ENCODE measurements at places on chromosomes 12 and 14.

- DNase-seq: no peak
Measured at GRCh38 chr14:35213869-35214387, 78.3 kb upstream of the PSMA6 start.

GRCh38 chr12:41980390-41980789 is 164.3 kb downstream of the GXYLT1 start:
- DNase-seq: no peak

DNA sequence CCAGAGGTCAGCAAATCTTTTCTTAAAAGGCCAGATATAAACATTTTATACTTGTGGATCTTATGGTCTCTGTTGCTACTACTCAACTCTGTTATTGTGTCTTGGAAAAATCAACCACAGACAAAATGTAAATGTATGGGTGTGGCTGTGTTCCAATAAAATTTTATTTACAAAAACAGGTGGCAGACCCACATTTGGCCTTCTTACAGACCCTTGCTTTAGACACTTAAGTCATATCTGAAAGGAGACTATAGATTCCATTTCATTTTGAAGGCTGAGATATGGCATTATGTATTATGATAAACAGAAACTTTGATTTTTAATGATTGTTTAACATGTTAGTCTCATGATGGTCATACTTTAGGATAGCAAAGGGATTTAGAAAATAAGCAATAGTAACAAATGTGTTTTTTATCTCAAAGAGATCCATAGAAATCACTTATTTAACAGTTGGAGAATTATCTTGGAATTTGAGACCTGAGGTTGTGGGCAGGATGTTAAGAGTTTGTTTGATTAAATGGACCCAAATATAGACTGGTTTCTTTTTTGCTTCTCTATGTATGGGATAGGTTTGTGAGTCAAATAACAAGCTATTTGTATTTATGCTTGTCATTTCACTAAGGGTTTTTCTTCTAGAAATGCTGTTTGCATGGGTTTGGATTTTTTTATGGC is 51.2 kb downstream of the PPFIBP1 start:
- no peak for DNase-seq

DNA sequence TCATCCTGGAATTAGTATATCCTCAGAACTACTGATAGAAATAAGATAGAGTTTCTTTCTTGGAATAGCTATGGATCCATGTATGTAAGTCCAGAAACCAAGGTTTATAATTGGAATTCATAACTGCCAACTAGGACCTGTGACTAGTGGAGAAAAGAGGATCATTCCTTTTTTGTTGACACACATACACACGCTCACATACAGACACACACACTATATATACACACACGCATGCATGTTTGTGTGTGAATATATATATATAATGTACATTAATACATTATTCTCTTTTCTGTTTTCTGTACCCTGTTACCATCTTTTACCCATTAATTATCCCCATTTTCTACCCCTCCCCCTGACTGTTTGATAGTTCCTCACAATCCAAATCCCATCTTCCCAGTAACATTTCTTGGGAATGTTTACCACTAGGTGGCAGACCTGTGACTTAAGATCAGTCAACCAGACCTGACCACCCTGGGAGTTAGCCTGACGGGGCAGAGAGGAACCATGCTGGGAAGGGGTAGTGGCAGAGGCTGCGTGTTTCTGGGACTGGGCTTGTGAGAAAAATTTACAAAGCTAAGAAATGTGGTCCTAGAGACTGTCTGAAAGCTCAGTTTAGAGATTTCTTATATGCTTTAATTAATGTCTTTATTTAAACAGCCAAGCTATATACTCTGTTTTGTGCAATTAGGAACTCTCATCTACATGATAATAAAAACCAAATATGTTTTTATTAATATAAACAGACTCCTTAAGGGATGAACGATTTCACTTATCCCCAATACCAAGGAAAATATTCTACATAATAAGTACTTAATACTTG is 308.0 kb downstream of the PPFIA2 start:
- DNase-seq: no peak

- DNase-seq: no peak
Measured at GRCh38 chr12:53091756-53092155, 5.7 kb upstream of the IGFBP6 start.

GRCh38 chr12:131454418-131455217 is 256.3 kb upstream of the SFSWAP start:
- peak; percentile 34 for DNase-seq

DNA sequence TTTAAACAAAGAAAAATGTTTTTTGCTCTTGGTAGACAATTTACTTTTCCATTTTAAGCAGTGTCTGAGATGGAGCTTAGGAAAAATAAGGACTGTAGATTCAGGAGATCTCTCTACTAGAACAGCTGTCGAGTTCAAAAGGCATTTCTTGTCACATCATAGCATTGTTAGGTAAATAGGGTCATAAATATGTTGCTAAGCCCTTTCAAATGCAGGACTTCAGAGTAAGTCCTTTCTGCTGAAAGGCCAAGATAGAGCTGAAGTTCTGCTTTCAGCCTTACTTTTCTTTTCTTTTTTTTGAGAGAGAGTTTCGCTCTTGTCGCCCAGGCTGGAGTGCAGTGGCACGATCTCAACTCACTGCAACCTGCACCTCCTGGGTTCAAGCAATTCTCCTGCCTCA is 98.2 kb downstream of the SYNE2 start:
- no peak for DNase-seq

- DNase-seq: no peak
Measured at GRCh38 chr12:52349196-52349595, 18.1 kb downstream of the KRT85 start.

GRCh38 chr12:53086361-53086760 is 7.2 kb upstream of the SPRYD3 start:
- DNase-seq: no peak

GRCh38 chr12:8860165-8860961 is 37.9 kb downstream of the A2ML1 start:
- DNase-seq: peak; percentile 6

GRCh38 chr12:131677699-131678098 is 33.2 kb upstream of the SFSWAP start:
- DNase-seq: no peak

- DNase-seq: no peak
Measured at GRCh38 chr14:36320897-36321381, 502 bp upstream of the MBIP start.

- no peak for DNase-seq
Measured at GRCh38 chr12:88844426-88844825, 264.2 kb upstream of the KITLG start.

- no peak for DNase-seq
Measured at GRCh38 chr12:94561943-94562411, 88.4 kb downstream of the TMCC3 start.

GRCh38 chr12:54053751-54054741 is at the start of gene HOXC4:
TSS of gene HOXC4 (plus strand) at chr12:54053835. CDS start at chr12:54053923, 88 bp downstream.
- no peak for DNase-seq

Measured in activated T-cell treated with anti-CD3 and anti-CD28 coated beads for 48 hours (primary cell).